Cortex of kidney (tissue), 1 donor: ENCODE measurements at places on chromosomes 3 and 15.

DNA sequence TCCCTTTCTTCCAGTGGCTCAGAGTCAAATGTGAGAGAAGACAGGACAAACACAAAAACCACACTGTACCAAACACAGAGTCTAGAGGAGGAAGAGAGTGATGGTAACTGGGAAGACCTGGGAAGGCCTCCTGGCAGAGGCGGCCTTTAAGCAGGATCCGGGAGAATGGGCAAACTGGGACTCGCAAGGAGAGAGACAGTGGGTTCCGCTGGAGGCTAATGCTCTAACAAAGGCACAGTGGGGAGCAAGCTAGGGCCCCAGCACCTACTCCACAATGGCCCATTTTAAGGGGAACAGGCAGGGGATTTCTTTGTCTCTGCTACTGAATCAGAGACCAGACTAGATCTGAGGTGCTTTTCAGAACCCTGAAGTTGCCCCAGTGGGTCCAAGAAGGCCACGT lies 81.4 kb upstream of the HES1 start:
- no peak for DNase-seq

DNA sequence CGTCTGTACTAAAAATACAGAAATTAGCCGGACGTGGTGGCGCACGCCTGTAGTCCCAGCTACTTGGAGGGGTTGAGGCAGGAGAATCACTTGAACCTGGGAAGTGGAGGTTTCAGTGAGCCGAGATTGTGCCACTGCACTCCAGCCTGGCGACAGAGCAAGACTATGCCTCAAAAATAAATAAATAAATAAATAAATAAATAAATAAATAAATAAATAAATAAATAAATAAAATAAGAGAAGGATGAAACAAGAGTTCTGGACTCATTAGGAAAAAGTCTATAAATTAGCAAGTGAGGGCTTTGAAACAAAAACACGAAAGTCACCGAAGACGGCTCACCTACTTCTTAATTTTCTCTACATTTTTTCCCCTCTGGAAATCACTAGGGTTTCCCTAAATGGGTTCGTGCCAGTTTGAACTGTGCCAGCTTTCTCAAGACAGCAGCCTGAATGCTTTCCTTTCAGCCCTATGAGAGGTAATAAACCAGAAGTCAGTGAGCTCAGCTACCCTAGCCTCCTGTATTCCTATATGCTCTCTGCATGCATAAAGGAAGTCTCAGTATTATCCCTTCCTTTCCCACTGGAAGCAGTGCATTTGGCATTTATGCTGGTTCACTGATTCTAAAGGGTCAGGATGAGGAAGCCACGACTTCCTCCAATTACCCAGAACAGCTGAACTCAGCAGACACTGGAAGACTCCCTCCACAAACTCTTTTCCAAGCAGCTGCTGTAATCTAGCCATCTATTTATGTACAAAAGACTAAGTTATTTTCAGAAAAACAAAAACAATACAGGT lies 266.9 kb downstream of the ZBBX start:
- DNase-seq, result no peak

- DNase-seq, result no peak
These were observed 12.0 kb downstream of the CD86 start for GRCh38 chr3:122067214-122067550.

- no peak for DNase-seq
These were observed 55.7 kb upstream of the ACTC1 start for GRCh38 chr15:34851007-34851406.

DNA sequence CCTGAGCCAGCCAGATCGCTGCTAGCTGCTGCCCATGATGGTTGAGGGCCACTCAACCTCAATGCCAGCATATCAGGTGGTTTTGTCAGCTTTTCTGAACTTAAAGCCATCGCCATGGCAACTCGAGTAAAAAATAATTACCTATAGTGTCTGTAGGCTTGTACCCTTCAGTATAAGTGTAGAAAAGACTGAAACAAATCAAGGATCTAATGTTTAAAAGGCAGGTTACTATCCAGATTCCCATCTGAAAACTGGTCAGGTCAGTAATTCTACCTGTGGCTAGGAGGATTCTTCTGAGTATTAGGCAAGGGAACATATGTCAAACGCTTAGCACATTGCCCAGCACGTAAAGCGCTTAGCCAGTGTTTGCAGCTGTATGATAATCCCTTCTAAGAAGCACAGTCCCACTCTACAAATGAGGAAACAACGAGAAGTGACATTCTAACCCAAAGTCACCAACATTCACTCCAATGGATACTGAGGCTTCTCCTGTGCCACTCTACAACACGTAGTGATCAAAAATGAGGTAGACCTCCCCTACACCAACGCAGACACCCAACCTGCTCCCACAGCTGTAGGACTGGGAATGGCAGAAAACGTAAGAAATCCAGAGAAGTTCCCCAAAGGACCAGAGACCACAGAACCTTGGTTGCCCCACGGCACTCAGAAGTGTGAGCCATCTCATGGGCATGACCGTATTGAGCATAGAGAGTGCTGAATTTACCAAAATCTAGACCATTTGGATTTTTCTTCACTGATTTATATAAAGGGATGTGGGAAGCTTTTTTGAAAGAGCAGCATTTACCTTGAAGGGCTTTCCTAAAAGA lies 55.3 kb downstream of the SLTM start:
- DNase-seq, result no peak

DNA sequence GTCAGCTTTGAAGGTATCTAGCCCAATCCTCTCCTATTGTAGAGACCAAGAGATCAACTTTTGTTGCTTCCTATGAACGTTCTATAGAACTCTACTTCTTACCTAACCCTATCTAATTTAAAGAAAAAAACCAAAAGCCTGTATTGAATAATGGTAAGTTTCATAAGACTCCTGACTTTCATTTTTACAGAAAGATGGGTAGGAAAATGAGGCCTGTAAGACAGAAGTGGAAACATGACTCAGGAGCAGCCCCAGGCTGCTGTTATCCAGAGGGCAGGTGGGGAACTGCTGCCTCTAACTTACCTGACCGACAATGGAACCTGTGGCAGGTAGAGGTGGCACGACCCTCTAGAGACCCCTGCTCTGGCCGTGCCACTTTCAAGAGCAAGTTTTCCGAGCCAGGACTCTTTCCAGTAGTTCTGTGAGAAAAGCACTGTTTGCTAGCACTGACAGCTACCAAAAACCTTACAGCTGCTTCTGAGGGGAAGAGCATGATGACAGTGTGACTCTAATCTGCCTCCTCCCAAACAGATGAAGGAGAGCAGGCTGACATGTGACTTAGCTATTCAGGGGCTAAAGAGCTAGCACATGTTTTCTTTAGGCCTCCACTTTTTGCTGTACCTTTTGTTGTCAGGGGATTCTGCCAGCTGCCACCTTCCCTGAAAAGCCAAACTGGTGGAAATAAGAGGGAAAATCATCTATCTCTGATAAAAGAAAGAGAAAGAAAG lies 17.5 kb downstream of the POPDC2 start:
- DNase-seq, result no peak

- no peak for DNase-seq
These were observed 429.9 kb downstream of the TBL1XR1 start for GRCh38 chr3:176767385-176767784.

DNA sequence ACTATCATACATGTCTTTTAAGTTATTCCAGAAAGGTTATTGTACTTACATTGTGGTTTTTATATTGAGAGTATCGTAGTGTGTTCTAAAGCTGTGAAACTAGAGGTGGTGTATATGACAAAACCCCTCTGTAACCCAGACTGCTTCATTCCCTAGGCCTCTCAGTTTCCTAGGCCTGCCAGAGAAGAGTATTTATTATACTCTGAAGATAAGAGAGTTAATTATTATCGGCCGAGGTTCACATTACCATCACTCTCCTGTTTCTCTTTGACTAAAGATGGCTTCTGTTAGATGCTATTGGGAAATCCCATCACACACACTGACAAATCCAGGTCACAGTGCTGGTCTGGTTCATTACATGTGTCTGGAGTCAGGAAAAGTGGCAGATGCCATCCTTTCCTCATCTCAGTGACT lies 20.5 kb downstream of the EXOSC7 start:
- no peak for DNase-seq

GRCh38 chr15:54660356-54660755 lies 536.4 kb downstream of the RSL24D1 start:
- no peak for DNase-seq

DNA sequence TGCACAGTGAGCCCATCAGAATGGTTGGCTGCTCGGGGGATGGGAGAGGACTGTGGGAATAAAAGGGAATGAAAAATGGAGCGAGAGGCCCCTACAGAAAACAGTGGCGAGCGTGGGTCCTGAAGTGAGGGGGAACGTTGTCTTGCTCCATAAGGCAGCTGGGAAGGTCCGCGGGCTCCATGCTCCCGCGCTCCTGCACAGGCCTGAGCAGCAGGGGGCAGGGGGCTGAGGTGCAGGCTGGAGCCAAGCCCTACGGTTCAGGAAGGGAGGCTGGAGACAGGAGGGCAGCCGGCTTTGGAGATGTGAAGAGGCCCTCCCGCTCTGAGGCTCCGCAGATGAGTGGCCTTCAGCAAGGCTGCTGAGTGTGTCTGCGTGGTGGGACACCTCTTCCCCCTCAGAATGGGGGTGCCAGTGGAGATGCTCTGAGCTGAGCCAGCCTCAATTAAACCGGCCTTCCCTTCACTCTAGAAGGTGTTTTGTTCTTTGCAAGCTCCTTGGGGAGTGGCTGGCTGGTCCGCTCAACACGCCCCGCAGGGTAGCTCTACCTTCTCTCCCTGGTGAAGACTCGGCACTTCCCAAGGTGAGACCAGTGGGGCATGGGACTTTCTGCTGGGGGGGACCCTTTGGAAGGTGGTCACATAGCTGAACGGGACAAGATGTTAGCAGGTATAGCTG lies 208.0 kb downstream of the XXYLT1 start:
- DNase-seq, result no peak

DNA sequence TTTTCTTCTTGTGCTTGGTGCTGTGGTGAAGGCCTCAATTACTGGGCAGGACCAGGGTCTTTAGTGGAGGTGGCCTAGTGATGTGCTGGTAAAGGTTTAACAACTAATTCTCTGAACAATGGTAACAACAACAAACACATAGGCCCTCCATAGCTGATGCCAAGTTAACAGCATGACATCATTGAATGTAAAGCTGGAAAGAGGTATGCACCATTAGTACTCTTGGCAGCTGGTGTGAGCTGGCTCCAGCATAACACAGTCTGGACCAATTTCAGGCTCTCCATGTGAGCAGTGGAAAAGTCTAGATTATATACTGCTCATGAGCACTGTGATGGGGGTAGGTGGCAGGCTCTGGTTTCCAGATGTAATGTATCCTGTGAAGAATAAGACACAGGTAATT lies 61.8 kb downstream of the SLC7A14 start:
- no peak for DNase-seq

DNA sequence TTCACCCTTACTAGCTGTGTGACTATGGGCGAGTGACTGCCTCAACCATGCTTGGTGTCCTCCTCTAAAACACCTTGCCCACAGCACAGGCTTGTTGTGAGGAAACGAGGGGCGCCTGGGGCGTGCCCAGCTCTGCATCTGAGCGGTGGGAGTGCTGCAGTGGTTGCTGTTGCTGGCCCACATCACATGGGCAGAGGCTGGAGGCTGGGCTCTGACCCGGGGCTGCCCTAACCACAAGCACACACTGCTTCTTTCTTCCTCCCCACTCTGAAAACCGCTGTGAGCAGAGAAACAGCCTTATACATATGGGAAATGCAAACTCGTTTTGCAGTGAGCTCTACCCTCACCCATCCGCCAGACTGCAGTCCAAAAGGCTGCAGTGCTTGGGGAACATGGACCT lies 74.8 kb upstream of the RPL32 start:
- no peak for DNase-seq

GRCh38 chr3:64460141-64460730 lies 227.6 kb downstream of the ADAMTS9 start:
- DNase-seq, result no peak

DNA sequence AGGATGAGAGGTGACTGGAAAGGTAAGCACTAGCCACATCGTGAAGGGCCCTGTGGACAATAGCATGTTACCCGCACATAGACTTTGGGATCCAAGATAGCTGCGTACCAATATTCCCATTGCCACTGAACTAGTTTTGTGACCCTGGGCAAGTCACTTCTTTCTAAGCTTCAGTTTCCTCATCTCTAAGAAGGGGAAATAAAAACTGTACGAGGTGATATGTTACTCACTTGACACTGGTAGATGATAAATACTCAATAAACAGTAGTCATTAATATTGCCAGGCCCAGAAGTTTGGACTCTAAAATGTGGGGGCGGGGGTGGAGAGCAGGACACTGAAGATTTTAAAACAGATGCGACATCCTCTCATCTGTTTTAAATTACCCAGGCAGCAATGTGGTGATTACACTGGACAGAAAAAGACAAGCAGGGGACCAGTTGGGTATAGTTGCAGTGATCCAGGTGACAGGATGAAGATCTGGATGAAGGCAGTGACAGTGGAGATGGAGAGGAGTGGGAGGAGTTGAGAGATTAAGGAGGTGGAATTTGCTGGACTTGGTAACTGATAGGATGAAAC lies 2.5 kb downstream of the ATG7 start:
- no peak for DNase-seq

GRCh38 chr15:66701422-66702034 lies 508 bp upstream of the SMAD6 start:
- DNase-seq, result no peak

DNA sequence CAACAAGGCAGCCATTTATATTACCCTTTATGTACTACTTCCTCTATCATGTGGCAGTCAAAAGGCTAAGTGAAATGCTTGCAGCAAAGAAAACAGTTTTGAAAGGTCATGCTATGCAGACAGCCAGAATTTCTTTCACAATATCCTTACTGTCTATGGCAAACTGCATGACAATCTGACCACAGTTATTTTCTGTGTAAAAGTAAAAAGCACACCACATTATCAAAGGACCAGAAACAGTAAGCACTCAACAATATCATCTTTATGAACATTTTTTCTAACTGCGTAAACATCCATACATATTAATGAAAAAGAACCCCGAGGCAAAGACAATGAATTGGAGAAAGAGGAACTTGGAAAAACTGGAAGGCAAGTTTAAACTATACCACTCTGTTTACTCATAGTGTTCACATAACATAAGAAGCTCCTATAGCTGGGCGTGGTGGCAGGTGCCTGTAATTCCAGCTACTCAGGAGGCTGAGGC lies 47.9 kb downstream of the PIK3CB start:
- no peak for DNase-seq

DNA sequence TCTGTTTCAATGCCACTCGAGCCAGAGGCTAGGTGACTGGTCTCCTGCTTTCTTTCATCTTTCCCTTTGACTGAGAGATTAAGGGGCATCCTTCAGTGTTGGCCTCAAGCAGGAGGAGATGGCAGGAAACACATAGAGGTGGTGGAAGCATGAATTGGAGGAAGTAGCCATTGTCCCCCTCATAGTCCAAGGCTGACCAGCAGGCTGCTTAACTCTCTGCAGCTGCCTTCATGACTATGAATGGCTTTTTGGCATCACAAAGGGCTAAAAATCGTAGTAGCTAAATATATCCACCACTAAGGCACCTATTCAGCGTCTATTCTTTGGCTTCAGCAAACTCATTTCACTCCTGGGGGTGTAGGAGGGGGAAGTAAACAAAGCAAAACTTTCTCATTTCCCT lies 7.0 kb upstream of the FRMD4B start:
- DNase-seq, result no peak

- no peak for DNase-seq
These were observed 63.2 kb upstream of the BCL6 start for GRCh38 chr3:187808527-187808895.

- no peak for DNase-seq
These were observed 8.9 kb upstream of the AADACL2 start for GRCh38 chr3:151724576-151725562.
